HS-27A (cell line): ENCODE measurements at places on chromosomes 5 and 9.

GRCh38 chr5:53368966-53369605 lies 111.3 kb upstream of the FST start:
- DNase-seq = no peak

DNA sequence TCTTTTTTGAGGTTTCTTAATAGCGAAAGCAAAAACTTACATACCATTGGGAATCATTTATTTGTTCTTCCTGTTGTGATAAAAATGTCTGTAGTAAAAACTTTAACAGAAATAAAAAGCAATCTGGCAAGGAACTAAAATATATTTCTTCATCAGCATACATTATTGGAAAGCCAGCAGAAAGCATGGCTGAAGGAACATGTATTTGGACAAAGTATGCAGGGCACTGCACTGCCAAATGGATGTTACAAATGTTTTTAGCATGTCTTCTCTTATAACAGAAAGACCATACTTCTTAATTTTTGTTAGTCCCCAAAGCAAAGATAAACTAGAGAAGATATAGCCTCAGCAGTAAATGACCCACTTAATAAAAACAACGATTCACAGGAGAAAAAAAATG lies 80.5 kb downstream of the SMIM15 start:
- no peak for DNase-seq

GRCh38 chr9:15010581-15010980 lies 100.4 kb upstream of the FREM1 start:
- DNase-seq = no peak

GRCh38 chr9:99866398-99866797 lies 40.1 kb upstream of the STX17 start:
- DNase-seq = no peak

GRCh38 chr5:1515311-1515920 lies 8.3 kb downstream of the LPCAT1 start:
- DNase-seq = no peak

- DNase-seq = no peak
These were observed 60.7 kb upstream of the RPS23 start for GRCh38 chr5:82338771-82339373.

GRCh38 chr5:96316017-96316416 lies 117.0 kb downstream of the PCSK1 start:
- no peak for DNase-seq

DNA sequence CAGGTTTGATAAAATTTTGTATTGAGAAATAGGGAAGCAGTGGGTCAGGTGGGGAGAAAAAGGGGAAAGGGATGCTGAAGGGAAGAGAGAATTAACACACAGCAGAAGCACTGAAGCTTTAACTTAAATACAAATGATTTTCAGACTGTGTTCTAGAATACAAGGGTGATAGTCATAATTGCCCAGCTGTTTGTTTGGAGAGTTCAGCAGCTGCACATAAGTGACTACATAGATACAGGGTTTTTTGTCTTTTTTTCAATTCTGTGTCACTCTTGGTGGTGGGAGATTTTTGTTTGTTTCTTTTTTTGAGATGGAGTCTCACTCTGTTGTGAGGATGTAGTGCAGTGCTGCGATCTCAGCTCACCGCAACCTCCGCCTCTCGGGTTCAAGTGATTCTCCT lies 590.4 kb upstream of the SEMA6A start:
- no peak for DNase-seq

DNA sequence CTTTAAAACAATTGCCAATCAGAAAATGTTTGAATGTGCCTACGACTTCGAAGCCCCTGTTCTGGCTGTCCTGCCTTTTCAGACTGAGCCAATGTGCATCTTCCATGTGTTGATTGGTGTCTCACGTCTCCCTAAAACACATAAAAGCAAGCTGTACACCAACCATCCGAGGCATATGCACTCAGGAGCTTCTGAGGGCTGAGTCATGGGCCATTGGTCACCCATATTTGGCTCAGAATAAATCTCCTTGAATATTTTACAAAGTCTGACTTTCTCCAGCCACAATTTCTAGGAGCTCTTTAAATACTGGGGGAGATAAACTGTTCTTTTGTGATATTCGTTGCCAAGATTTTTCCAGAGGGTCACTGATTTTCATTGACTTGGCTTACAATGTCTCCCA lies 53.9 kb downstream of the C9orf57 start:
- no peak for DNase-seq

- no peak for DNase-seq
These were observed 104.6 kb upstream of the SARDH start for GRCh38 chr9:133842721-133843227.
